Fibroblast of lung (primary cell): ENCODE measurements at places on chromosomes 4 and X. TPM values are rescaled to one million over a fixed set of nuclear protein-coding genes. Genes with fewer than 3 reads are reported as not detected.

- no peaks in the 10 kb centered on the region for H3K36me3 ChIP-seq
- no peak for DNase-seq
- no peak overlapping the region for H3K27ac ChIP-seq
- H3K27me3 ChIP-seq, result no peaks in the 10 kb centered on the region
- no peak overlapping the region for H3K4me3 ChIP-seq
Measured at GRCh38 chrX:97636473-97637140, 752.9 kb downstream of the RPA4 start.

GRCh38 chr4:172951679-172952451 is 216.7 kb upstream of the GALNT7 start:
- no peak for DNase-seq
- H3K27ac ChIP-seq, result no peak overlapping the region
- no peaks in the 10 kb centered on the region for H3K36me3 ChIP-seq
- no peaks in the 10 kb centered on the region for H3K27me3 ChIP-seq

FAM149A gene
- total RNA-seq, result 9.4 and 11.3 TPM in 2 replicates

- H3K27me3 ChIP-seq, result peaks cover 4% of the 10 kb centered on the region
- no peak overlapping the region for H3K27ac ChIP-seq
- no peaks in the 10 kb centered on the region for H3K36me3 ChIP-seq
- no peaks in the 10 kb centered on the region for H3K4me1 ChIP-seq
- peak overlapping the region; percentile 81 for H3K4me3 ChIP-seq
Measured at GRCh38 chr4:144648042-144648441, 2.1 kb downstream of the HHIP start.

- no peak overlapping the region for H3K27ac ChIP-seq
- H3K36me3 ChIP-seq, result no peaks in the 10 kb centered on the region
- H3K4me3 ChIP-seq, result no peak overlapping the region
- no peak for DNase-seq
- no peaks in the 10 kb centered on the region for H3K27me3 ChIP-seq
- peaks cover 3% of the 10 kb centered on the region for H3K4me1 ChIP-seq
Measured at GRCh38 chrX:150544222-150544787, 24.1 kb upstream of the MTM1 start.

DNA sequence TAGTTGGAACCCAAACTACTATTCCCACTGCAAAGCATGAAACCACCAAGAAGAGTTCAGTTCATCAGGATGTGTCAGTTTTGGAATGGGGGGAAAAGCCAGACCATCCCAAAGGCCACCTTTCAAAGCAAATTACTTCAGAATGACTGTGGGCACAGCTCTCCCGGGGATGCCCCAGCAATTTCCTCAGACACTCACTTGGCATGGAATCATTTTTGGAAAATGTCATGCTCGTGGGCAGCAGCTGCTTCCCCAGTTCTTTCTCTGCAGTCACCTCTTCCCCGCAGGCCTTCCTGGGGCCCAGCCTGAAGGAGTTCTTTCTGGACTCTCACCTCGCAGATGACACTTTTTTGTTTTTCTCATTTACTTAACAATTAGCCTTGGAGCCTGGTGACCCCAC is 350.3 kb downstream of the NR3C2 start:
- no peak for DNase-seq
- no peak overlapping the region for H3K4me3 ChIP-seq
- no peaks in the 10 kb centered on the region for H3K36me3 ChIP-seq
- no peak overlapping the region for H3K27ac ChIP-seq

VCX3A gene
- total RNA-seq, result not detected in 2 replicates
